Activated CD4-positive, alpha-beta T cell treated with anti-CD3 and anti-CD28 coated beads, Interleukin-2, amount 50 U/mL, for 1 hour (primary cell): ENCODE measurements at places on chromosomes 7 and 10.

- no peak for DNase-seq
Measured at GRCh38 chr10:70779511-70780369, 5.4 kb downstream of the TBATA start.

DNA sequence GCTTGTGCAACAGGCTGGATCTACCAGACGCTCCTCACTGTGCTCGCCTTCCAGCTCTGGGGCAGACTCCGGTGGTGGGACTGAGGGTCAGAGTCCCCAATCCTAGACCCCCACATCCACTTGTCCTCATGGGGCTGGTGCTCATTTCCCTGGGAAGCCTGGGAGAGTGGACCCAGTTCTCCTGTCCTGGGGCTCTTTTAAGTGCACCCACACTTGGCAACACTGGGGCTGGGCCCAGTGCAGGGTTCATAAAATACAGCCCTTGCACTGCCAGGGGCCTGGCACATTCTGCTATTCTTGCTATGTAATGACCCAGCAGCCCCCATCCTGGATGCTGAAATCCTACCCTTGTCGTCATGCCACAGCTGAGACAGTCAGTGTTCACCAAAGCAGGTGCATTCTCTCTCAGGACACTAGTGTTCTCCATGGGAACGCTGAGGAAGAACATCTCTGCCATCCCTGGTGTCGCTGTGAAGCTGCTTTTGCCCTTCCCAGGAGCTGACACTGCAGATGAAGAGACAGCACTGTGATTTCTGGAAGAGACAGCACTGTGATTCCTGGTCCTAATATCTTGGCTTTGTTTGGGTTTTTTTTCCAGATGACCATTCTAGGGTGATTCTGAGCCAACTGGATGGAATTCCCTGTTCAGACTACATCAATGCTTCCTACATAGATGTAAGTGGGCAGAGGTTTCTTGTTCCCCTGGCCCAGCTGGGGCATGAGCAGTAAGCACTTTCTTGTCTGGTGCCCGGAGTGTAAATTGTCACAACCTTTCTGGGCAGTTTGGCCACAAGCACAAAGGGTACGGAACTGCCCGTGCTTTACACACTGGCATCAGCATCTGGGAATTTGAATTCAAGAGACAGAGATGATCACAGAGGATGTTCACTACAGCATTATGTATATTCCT lies 65.6 kb downstream of the MKI67 start:
- DNase-seq, result no peak

DNA sequence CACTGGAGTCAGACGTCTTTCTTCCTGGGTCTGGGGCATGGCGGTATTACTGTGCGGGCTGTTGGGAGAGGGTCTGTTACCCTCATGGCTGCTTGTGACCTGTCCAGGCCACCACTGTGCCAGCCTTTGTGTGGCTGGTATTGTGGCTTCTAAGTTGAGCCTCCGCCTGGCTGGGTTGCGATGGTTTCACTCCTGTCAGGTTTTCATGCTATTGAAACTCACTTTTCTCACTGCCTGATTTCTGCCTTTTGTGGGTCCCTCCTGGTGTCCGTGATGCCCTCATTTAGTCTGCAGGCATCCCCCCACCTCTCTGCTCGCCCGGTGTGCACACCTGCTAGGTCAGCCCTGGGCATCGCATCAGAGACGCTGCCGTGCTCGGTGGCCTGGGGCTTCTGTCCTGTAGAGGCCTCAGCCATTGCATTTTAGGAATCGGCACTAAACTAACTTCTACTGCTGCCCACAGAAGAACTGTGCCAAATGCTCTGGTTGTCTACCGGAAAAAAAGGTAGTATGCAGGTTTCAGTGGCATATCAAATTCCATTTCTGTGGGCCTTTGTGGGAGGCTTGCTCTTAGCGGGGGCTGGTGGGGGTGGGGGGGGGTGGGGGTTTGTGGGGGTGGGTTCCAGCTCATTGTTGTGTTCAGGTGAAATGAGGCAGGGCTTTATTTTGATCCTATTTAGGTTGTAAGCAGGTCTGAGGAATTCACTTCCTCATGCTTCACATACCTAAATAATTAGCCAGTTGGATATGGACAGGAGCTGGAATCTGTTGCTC lies 64.3 kb downstream of the MGMT start:
- DNase-seq, result no peak

GRCh38 chr10:119177708-119178371 lies 772 bp downstream of the PRDX3 start:
- peak; percentile 16 for DNase-seq

DNA sequence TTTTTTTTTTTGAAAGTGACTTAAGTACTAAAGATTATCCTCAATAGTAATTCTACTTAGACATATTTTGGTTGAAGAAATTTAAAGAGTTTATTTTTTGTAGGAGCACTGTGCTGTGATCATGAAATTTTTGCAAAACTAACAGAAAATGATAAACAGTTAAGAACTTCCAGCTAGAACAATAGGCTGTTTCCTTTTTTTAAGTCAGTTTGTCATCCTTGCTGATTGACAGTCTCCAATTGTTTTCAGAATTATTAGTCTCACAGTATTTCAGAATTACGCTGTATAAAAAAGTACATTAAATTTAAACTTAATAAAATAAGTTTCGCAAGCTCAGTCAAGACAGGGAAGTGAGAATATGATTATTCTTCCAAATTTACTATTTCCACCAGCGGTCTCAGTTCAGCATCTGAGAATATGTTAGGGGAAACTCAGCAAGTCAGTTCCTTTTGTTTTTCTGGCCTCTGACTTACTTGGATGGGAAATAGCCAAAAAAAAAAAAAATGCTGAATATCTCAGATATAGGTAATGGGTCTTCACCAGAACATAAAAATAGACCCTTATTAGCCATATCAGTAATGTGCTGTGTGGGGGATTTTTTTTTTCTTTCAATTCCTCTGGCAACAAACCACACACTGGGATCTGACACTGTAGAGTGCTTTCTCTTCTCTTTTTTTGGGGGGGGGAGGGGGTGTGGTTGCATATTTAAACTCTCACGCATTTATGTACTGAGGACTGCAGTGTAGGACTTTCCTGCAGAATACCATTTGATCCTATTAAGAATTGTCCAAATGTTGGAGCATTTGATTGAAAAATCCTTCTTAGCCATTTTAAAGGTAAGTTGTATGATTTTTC lies at the start of gene CD36:
CD36 (plus strand) TSS at position 732 of the 855 bp plus-strand sequence. CDS start 8,099 bp downstream, outside the sequence.
- no peak for DNase-seq

DNA sequence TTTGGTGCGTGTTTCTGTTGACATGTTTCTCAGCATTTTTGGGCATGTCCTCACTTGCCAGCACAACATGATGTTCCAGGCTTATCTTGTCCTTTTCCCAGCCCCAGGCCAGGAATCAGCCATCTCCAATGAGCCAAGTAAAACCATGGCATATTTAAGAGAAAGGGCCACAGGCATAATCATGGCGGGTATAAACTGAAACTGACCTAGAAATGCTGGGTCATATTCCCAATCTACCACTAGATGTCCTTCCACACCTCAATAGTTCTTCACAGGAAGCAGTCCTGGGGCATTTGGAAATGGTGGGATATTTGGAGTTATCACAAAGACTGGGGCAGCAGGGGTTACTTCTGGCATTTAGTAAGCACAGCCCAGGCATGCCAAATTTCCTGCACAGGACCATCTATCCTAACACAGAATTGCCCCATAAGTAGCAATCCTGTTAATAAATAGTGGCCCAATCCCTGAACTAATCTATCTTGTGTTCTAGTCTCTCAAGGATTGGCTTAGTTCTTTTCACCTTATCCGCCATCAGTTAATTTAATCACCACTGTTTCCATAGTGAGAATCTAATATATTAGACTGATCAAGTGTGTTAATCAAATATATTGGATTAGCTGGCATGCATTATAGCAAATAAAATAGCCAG lies 101.6 kb downstream of the NPSR1 start:
- DNase-seq, result no peak

GRCh38 chr10:59575269-59575668 lies 134.4 kb downstream of the SLC16A9 start:
- no peak for DNase-seq

DNA sequence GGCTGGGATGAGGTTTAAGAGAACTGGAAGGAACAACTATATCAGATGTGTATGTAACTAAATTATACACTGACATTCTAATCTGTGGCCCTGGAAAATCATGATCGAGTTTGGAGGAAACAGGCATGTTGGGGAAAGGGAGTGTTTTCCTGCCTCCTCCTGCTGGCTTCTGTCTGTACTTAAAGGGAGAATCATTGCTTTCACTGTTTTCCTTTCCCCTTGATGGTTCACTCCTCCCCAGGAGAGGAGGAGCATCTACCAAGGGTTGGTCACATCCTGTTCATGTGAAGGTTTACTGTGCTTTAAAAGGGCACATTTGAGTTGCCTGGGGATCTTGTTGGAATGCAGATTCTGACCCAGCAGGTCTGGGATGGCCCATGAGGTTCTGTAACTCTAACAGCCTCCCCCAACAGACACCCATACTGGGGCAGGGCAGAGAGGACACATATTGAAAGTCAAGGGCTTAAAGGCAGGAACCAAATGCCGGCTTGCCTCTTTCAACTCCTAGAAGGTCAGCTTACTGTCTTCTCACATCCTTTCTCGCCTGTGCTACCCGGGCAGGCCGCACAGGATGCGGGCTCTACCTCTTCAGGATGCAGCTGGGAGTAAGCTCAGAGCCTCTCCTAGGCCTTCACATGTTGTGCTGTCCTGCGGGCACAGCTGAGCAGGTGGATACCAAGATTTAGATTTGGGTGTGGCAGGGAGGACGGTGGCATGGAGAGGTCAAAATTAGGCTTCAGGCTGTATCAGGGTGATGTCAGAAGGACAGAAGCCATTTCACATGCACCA lies 694.8 kb downstream of the KCNMA1 start:
- no peak for DNase-seq

DNA sequence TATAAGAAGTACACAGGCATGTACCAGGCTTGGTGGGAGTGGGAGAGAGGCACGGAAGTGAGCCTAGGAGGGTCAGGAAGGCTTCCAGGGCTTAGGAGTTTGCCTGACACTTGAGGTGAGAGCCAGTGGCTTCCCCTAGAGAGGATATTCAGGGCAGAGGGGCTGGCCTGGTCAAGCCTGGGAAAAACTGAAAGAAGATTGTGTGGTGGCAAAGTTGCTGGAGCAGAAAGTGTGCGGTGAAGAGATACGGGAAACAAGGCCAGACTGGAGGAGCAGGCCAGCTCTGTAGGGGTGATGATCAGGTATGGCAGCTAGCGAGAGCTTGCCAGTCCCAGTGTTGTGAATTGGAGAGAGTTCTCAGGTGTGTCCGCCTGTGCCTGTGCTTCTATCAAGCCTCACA lies 129.9 kb downstream of the CCNY start:
- no peak for DNase-seq

- DNase-seq, result no peak
Measured at GRCh38 chr7:132575982-132576720, at the start of gene PLXNA4. Gene PLXNA4 (minus strand): TSS chr7:132576470. CDS start chr7:132508693, 67,777 bp downstream.

DNA sequence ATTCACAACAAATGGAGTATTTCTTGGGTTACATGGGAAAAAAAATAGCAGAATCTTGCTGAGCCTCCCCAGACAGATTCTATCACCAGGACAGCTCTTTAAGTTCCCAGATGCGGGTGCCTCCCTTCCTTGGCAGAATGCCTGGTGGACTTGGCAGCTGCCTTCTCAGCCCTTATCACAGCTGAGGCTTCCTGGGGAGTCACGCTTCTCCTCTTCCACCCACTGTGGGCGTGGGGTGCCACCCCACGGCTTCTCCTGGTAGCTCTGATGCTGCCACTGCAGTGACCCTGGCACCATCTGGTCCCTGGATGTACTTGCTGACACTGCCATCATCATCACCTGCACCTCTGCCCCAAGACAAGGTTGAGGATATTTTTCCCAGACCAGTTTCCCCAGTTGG lies 16.2 kb upstream of the NME8 start:
- no peak for DNase-seq

DNA sequence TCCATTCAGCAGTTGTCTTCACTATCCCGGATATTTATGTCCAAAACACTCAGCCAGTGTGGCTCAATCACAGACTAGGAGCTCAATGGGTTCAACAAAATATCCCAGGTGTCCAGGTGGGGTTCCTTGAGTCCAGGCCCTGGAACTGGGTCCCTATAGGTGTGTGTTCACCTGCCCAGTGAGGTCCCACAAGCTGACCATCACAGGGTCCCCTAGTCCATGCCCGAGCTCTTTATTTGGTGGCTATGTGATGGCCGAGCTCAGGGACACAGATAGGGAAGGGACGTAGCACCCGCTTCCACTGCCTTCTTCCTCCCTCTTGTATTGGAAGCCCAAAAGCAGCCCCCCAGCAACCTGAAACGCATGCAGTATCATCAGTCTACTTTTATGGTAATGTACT lies 78.9 kb upstream of the DDC start:
- no peak for DNase-seq

DNA sequence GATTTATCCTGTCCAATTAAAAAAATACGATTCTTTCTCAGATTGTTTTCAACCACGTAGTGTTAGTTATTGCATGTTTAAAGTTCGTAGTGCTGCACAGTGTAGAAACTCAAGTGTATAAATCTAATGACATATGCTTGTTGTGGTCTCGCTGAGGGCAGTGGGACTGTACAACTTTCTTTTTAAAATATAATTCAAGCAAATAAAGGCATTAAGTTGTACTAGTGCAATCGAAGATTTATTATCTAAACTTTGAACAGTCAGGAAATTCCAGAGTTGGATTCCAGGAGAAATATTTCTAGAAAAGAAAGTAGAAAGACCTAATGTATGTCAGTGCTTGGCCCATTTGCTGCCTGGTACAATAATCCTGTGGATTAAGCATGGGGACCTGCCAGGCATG lies 124.1 kb upstream of the HPS1 start:
- DNase-seq, result no peak

DNA sequence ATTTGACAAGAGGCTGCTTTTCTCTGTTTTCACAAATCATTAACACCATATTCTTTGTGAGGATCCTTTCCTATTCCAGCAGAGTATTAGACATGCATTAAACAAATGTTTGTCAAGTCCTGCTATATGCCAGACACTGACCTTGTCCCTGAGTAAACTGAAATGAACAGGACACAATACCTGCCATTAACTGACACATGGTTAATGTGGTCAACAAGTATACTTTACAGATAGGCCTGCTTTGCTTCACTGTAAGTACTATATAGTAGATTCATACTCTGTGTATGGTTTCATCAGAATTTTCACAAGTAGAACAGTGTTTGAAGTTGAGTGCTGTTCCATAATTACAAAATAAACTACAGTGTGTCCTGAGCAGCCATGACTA lies 5.9 kb downstream of the TNKS2 start:
- DNase-seq, result no peak

DNA sequence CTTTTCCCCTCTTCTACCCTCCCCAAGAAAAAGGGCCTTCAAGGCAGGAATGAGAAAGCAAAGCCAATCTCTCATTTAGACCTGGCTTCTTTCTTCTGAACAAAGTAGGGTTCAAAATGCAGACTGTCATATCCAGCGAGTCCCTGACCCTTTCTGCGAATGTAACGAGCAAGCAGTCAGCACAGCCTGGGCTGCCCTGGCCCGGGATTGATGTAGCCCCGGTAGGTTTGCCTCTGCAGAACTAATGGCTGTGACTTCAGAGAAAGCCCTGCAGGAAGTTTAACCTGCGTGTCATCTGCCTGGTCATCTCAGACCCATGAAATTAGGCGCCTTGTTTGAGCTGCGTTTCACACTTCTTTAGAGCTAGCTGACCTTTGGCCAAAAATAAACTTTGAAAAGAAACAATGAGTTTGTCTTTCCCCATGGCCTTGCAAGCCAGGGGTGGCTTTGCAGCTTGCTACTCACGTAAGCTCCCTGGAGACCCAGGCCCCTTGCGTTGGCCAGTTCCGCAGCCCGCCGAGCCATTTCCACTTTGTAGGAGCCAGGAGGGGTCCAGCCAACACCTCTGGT lies 36.4 kb downstream of the HABP2 start:
- DNase-seq, result no peak

- no peak for DNase-seq
Measured at GRCh38 chr10:88113657-88114272, 250.3 kb downstream of the PTEN start.

- DNase-seq, result no peak
Measured at GRCh38 chr10:30445711-30446110, 11.7 kb downstream of the MAP3K8 start.

GRCh38 chr10:101230183-101230917 lies 1.1 kb upstream of the LBX1 start:
- no peak for DNase-seq
